ENCODE measurements at places on chromosomes 4 and X. TPM values are rescaled to one million over a fixed set of nuclear protein-coding genes. Genes with fewer than 3 reads are reported as not detected.

The ZNF718 gene
- 29.5 TPM for total RNA-seq

The MAGEA1 gene
- not detected for total RNA-seq

The CLTRN gene
- total RNA-seq, result 0.40 TPM

The SERPINA7 gene
- not detected for total RNA-seq

The PLP1 gene
- 1.4 TPM for total RNA-seq

The FREM3 gene
- total RNA-seq, result not detected

The TBC1D9 gene
- 15.8 TPM for total RNA-seq

The CCNB3 gene
- 0.54 TPM for total RNA-seq

The ITM2A gene
- 91.0 TPM for total RNA-seq

The CPZ gene
- 7.8 TPM for total RNA-seq

The MFAP3L gene
- total RNA-seq, result 10.4 TPM

The PQBP1 gene
- 56.2 TPM for total RNA-seq

The IQSEC2 gene
- 17.2 TPM for total RNA-seq

The SCML2 gene
- 3.4 TPM for total RNA-seq

The PAGE5 gene
- not detected for total RNA-seq

The GUCY1B1 gene
- total RNA-seq, result 5.0 TPM

The EBP gene
- total RNA-seq, result 11.0 TPM

The EXOC1L gene
- not detected for total RNA-seq

The ZRSR2 gene
- 3.3 TPM for total RNA-seq

The MID1 gene
- 11.9 TPM for total RNA-seq

The BEX1 gene
- 32.5 TPM for total RNA-seq

The FAM236C gene
- total RNA-seq, result not detected
